ENCODE measurements at places on chromosomes 12 and 14.
A peak's percentile ranks its signal among the peaks of the same experiment; 100 is the strongest.

- no peak for DNase-seq
Observed at GRCh38 chr12:65853489-65854157, 29.3 kb downstream of the HMGA2 start.

DNA sequence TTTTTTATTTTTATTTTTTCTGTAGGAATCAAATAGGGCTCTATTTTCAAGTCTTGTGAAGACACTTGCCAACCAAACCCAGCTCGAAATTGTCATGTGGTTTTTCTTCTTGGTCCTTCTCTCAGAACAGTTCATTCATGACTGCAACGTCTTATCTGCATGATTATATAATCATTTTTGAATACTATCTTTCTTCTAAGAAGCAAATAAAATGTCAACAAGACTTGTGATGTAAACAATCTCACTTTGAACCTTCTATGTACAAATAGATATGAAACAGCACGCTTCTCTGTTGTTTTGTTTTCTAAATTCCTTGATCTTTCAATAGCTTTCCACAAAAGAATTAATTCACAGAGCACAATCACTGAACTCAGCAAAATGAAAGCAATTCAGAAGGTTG, 320.7 kb downstream of the SOX5 start:
- DNase-seq, result no peak

GRCh38 chr12:118357257-118358007, 15.3 kb downstream of the TAOK3 start:
- DNase-seq, result no peak

DNA sequence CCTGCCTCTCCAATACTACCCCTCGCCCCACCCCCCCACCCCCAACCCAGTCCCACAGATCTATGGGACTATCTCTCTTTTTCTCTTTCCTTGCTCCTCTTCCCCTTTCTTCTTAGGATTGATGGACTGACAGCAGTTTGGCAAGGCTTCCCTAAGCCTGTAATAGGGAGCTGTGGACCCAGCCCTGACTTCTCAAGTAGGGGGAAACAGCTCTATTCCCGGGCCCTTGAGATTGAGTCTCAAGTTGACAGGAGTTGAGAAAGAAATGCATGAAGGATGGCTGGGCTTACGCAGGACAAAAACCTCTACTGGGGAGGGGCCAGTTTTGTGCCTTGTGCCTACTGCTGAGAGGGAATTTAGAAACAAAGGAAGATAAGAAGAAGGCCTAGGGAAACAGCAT, 60.4 kb downstream of the SMUG1 start:
- no peak for DNase-seq

- peak; percentile 71 for DNase-seq
Observed at GRCh38 chr12:53676656-53677015, 753 bp upstream of the ATP5MC2 start.

DNA sequence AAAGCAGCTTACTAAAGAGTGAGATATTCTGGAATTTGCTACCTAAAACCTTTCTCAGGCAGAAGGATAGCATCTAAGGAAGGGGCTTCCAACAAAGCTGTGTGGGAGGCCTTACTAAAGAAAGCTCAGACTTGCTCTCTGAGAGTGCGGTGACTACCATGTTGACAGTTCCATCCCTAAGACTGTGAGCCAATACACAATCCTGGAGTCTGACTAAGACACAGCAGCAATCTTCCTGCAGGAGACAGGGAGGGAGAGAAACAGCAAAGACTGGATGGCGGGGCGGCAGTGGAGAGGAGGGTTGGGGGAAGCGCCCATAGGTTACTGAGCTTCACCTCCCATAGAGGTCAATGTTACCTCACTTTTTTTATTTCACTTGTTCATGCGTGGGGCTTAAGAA, 70.9 kb downstream of the KITLG start:
- no peak for DNase-seq

GRCh38 chr14:100426314-100426713, 103.2 kb downstream of the SLC25A47 start:
- DNase-seq, result no peak

DNA sequence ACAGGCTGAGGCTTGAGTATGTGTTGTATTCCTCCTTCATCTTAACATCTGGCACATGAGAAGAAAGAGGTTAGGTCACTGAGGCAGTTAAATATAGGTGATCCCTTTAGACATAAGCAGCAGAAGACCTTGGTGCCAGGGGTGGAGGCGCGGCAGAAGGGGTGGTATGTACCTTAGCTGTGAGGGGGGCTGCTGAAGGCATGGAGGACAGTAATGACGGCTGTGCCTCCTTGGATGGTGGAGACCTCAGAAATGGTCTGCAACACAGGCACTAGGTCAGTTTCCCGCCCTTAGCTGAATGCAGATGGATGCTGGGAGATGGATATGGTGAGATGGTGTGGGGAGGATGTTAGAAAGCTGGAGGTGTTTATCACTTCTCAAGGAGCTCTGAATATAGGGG, 1.5 kb upstream of the PNMA1 start:
- no peak for DNase-seq

GRCh38 chr12:107406932-107407331, 278.7 kb upstream of the PWP1 start:
- DNase-seq, result no peak

DNA sequence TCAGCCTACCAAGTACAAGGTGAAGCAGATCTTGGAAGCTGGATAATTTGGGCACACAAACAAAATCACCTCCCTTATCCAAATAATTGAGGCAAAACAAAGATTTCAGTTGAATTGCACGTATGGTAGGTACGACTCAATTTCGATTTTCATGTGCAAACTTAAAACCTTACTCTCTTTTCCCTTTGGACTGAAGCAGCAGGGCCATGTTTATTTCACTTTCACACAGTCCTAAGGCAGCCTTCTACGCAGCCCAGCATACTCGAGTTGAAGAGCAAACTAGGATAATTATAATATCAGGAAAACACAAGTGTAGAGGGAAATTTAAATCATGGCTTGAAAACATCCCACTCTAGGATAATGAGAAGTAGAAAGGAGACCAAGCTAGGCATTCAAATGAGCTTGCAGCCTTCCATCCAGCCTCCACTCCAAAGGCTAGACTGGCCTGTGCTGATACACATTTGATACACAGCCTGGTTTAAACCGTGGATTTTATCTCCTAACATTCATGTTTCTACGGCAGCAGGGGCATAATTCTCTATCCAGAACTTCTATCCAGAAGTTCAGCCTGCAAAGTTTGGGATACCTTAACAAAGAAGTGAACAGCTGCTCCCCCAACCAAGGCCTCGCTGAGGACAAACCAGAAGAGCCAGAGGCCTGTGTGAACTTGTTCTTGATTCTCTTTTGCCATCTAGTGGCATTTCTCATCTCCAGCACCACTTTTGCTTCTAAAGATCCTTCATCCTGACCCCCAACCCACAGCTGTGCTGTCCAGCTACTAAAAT, 2.4 kb upstream of the RNASE7 start:
- DNase-seq, result peak; percentile 58

- peak; percentile 91 for DNase-seq
Observed at GRCh38 chr14:90382491-90383125, 14.2 kb upstream of the CALM1 start.

- no peak for DNase-seq
Observed at GRCh38 chr14:105212541-105213300, 31.6 kb upstream of the NUDT14 start.

DNA sequence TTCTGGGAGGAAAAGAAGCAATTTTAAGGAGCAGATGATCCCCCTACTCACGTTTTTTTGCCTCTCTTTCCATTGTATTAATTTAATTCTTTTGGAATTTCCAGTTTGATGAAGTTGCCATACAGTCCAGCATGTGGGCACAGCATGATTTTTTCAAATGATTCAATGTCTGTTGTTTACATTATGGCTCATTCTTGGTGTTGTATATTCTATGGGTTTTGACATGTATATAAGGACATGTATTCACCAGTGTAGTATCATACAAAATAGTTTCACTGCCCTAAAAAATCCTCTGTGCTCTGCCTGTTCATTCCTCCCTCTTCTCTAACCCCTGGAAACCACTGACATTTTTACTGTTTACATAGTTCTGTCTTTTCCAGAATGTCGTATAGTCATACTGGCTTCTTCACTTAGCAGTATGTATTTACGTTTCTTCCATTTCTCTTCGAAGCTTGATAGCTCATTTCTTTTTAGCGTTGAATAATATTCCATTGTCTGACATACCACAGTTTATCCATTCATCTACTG, 13.3 kb upstream of the KLHDC2 start:
- DNase-seq, result no peak

- peak; percentile 63 for DNase-seq
Observed at GRCh38 chr12:47577206-47577989, 128.4 kb downstream of the RPAP3 start.

DNA sequence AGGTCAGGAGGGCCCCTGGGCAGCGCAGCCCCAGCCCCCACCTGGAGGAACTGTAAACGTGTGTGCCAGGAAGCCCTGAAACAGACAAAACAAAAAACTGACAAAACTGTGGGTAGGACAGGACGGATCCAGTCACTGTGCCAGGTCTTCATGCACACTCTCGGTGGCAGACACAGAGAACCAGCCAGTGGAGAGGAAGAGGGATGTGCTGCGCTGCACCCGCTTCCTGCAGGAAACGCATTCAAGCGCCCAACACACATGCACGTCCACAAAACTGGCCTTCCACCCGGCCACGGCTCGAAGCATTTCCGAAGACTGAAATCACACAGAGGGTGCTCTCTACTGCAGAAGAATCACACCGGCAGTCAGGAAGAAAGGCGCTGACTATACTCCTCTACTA, 16.9 kb downstream of the BRF1 start:
- DNase-seq, result no peak

DNA sequence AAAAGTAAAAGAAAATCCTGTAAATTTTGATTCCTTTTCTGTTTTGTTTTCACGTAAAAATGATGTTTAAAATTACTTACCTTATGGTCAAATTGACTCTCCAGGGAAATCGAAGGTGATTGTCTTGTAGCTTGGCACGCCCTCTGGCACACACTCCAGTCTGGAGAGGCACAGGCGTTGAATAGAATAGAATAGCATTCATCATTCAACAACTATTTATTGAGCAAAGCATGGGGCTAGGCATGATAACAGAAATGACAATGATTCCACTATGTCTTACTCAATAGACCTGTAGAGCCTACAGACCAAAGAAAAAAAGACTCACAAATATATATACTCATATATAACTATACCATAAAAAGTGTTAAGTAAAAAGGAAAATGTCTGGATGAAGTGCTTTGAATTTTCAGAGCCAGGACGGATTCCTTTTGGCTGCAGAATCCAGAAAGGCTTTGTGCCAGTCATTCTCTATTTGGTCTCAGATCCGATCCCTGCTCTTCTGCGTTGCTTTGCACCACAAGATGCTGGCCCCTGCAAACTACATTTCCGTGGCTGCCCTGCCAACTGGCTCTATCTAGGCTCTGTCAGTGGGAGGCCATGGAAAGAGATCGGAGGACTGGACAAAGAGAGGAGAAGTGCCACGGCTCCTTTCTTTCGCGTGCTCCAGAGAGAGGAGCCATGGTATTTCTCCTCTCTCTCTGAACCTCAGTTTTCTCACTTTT, 231.8 kb downstream of the CRADD start:
- DNase-seq, result peak; percentile 17

DNA sequence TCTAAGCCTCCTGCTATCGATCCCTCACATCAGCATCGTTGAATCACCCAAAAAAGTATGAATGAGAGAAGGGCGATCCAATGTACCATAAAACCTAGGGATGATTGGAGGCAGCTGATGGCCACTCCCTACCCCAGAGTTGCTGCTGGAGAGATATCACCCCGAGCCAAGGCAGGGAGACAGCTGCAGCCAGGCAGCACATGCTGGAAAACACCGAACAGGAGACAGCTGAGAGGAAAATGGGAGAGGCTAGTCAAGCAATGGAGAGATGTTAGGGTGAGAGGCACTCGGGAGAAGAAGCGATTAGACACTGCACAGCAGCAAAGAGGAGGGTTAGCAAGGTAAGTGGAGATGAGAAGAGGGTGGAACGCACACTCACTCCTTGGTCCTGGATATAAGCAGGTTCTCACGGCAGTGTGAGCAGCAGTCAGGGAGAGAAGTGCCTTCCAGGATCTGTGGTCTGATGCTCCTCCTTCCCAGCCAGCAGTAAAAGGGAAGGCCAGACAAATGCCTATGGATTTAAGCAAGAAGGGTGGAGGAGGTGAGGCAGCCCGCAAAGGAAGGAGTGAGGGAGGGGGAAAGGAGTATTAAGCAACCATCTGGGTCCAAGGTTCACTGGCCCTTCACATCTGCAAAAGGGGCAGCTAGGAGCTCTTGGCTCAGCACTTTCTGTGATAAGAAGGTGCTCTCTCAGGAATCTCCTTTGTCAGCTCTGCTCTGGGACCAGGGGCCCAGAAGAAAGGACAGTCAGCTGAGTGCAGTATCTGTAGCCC, at the start of gene SLC7A7:
SLC7A7 (minus strand) TSS at position 495 of the 773 bp plus-strand sequence. CDS start 2,037 bp downstream, outside the sequence.
- no peak for DNase-seq

- DNase-seq, result no peak
Observed at GRCh38 chr12:6263931-6264330, 46.6 kb upstream of the PLEKHG6 start.

- no peak for DNase-seq
Observed at GRCh38 chr14:70171726-70172125, 17.0 kb downstream of the SLC8A3 start.

- no peak for DNase-seq
Observed at GRCh38 chr14:35875296-35875695, 49.2 kb downstream of the BRMS1L start.

- no peak for DNase-seq
Observed at GRCh38 chr12:93578221-93578620, 5.7 kb downstream of the SOCS2 start.

GRCh38 chr12:92403210-92404175, 257.8 kb upstream of the BTG1 start:
- no peak for DNase-seq

DNA sequence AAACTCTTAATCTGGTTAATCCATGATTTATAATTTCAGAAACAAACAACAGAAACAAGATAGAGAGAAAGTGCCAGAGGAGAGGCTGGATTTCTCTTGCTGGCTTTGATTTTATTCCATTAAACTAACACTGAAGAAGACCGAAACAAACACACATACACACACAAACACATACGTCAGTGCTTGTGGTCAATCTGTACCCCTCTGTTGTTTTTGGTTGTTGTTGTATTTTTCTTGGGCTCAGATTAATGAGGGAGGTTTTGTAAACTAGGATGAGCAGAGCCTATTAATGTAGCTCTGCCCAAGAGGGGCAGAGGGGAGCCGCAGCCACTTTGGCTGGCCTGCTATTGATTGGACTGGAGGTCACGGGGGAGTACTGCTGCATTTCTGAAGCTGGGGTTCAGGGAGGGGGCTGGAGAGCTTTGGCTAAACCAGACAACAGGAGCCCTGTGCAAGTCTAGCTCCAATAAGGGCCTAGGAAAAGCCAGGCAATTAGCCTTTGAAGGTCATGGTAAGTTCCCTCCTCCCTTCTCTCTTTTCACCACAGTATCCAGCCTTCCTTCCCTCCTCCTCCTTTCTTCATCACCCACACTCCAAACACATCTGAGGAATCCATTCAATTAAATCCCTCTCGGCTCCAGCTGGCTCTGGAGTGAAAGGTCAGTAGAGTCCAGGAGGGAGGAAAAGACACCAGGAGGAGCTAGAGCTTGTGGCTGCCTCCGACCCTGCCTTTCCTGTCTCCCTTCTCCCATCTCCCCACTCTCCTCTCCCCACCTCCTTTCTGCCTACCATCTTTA, 344.1 kb upstream of the LMO3 start:
- DNase-seq, result peak; percentile 84
